Endodermal cell (in vitro differentiated cells): ENCODE measurements at places on chromosomes 16 and 17. TPM values are rescaled to one million over a fixed set of nuclear protein-coding genes. Genes with fewer than 3 reads are reported as not detected.

TP53TG3D gene
- not detected in 2 replicates for total RNA-seq

NUP88 gene
- 52.3 to 80.2 TPM (median 72.2 TPM) in 3 replicates for total RNA-seq

MGAT5B gene
- 3.3 and 3.5 TPM in 2 replicates for total RNA-seq

TMC7 gene
- total RNA-seq = 10.6 to 14.9 TPM (median 14.3 TPM) in 3 replicates

TP53TG3 gene
- total RNA-seq = not detected in 3 replicates

CYB5B gene
- total RNA-seq = 123 and 129 TPM in 2 replicates

PRKCB gene
- 1.1 and 1.4 TPM in 2 replicates for total RNA-seq
